ENCODE measurements at places on chromosomes 5 and 9. TPM values are rescaled to one million over a fixed set of nuclear protein-coding genes. Genes with fewer than 3 reads are reported as not detected.
A peak's percentile ranks its signal among the peaks of the same experiment; 100 is the strongest.

GRCh38 chr9:77944556-77945243, 86.9 kb downstream of the GNAQ start:
- peaks cover 10% of the 10 kb centered on the region for H3K4me1 ChIP-seq
- H3K27ac ChIP-seq: peak overlapping the region; percentile 79
- no peak overlapping the region for H3K4me3 ChIP-seq
- no peaks in the 10 kb centered on the region for H3K36me3 ChIP-seq

- H3K36me3 ChIP-seq: no peaks in the 10 kb centered on the region
- no peaks in the 10 kb centered on the region for H3K27me3 ChIP-seq
- no peak overlapping the region for H3K4me3 ChIP-seq
Measured at GRCh38 chr9:16417161-16417560, 453.3 kb downstream of the BNC2 start.

GRCh38 chr9:132040246-132040645, 39.4 kb downstream of the MED27 start:
- DNase-seq: no peak
- H3K27me3 ChIP-seq: no peaks in the 10 kb centered on the region
- no peaks in the 10 kb centered on the region for H3K4me1 ChIP-seq
- H3K4me3 ChIP-seq: no peak overlapping the region
- H3K36me3 ChIP-seq: no peaks in the 10 kb centered on the region

The IQGAP2 gene
- total RNA-seq: 27.0 TPM

The CMYA5 gene
- 1.0 TPM for total RNA-seq

The NR5A1 gene
- total RNA-seq: not detected

The FAM78A gene
- 4.0 TPM for total RNA-seq

Data from aorta (tissue), 5 donors.